ENCODE measurements at places on chromosomes 2 and 18.

GRCh38 chr2:46850742-46851141 is 64.9 kb downstream of the MCFD2 start:
- no peak for DNase-seq

DNA sequence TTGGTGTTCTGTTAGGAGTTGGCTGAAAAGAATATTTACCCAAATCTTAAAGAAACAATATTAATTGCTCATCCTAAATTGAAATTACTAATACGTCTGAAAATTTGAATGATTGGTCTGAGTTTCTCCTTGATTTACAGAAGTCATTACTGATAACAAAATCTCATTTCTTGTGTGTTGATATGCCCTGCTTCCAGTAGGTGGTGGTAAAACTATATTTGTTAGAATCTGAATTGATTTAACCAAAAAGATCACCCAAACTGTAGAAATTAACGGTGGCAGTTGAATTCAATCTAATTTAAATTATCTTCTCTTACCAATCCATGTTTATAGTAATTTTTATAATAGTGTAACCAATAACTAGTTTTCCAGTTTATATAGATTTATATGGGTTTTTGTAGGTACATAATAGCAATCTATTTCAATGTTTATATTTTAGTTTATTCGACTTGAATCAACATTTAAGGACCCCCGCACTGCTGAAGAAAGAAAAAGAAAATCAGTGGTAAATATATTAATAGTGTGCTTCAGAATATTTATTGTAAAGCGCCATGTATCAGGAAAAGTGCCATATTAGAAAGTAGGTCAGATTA is 38.3 kb downstream of the PAPOLG start:
- no peak for DNase-seq

- no peak for DNase-seq
Observed at GRCh38 chr2:191369034-191369433, 123.8 kb downstream of the MYO1B start.

DNA sequence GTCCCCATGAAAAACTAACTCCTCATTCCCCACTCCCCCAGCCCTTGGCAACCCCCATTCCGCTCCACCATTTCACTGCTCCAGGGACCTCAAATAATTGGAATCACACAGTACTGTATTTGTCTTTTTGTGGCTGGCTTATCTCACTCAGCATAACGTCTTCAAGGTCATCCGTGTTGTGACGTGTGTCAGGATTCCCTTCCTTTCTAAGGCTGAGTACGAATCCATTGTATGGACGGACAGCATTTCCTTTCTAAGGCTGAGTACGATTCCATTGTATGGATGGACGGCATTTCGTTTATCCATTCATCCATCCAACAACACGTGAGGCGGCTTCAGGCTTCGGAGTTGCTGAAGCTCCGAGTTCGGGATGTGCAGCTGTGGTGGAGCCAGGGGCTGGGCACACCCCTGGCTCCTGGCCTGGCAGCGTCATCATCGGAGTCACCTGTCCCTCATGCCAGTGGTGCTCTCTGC is 1.2 kb upstream of the ASB1 start:
- DNase-seq: no peak

DNA sequence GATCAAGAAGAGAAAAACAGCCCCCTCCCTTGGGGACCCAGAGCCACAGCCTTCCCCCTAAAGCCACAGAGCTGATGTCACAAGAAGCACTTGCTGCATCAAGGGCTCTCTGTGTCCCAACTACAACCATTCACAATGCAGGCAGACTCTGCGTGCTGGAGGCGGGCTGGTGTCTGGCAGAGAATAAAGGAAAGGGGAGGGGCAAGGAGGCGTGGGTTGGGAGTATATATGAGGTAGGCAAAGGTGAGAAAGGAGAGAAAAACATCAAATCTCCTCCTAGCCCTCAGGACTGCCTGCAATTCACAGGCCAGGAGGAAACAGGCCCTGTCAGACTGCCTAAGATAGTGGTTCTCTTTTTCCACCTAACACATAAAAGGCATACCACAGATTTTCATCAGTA is 48.8 kb upstream of the IHH start:
- no peak for DNase-seq

DNA sequence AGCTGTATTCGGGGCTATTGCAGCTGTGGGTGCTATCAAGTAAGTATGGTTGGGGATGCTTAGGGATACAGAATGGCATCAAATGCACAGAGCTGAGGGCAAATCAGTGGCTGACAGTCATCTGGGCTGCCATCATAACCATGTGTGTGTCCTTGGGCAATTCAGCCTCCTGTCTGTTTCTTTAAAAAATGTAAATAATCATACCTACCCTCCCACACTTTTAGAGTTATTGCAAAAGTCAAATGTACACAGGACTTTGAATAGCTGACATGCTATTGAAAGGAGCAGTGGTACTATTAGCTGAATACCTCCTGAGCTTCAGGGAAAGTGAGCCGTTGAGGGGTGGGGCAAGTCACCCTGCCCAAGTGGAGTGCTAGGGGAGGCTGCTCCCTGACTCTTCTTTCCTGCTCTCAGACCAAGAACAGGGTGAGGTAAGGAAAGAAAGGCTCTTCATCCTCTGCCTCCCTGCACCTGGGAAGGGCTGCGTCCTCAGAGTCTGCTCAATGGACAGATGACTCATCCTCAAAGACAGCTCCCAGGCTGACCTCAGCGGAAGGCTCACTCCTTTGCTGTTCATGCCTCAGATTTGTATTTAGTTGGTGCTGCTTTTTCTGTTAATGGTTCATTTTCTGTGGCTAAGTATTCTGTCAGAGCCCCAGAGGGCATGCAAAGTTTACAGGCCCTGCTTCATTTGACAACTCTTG is 54.9 kb upstream of the BZW1 start:
- DNase-seq: no peak

GRCh38 chr2:76169276-76170008 is 458.7 kb upstream of the GCFC2 start:
- no peak for DNase-seq

DNA sequence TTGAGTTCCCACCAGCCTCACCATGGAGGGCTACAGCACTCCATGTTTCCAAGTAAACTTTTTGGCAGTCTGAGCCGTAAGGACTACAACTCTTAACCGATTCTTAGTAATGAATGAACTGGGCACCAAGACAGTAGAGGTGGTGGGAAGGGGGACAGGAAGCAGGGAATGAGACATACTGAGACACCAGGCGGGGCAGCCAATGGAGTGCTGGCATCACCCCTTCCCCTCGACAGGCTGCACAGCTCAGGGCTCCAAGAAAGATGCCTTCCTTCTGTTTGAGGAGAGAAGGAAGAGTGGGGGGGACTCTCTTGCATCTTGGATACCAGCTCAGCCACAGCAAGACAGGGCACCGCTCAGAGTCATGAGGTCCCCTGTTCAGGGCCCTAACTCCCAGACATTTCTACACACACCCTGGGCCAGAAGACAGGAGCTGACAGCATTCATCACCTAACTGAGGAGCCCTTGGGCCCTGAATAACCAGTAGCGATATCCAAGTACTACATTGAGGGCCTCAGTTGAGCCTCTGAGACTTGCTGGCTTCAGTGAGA is 45.2 kb downstream of the USP34 start:
- DNase-seq: no peak

- DNase-seq: no peak
Observed at GRCh38 chr2:213021971-213022899, 129.2 kb downstream of the IKZF2 start.

DNA sequence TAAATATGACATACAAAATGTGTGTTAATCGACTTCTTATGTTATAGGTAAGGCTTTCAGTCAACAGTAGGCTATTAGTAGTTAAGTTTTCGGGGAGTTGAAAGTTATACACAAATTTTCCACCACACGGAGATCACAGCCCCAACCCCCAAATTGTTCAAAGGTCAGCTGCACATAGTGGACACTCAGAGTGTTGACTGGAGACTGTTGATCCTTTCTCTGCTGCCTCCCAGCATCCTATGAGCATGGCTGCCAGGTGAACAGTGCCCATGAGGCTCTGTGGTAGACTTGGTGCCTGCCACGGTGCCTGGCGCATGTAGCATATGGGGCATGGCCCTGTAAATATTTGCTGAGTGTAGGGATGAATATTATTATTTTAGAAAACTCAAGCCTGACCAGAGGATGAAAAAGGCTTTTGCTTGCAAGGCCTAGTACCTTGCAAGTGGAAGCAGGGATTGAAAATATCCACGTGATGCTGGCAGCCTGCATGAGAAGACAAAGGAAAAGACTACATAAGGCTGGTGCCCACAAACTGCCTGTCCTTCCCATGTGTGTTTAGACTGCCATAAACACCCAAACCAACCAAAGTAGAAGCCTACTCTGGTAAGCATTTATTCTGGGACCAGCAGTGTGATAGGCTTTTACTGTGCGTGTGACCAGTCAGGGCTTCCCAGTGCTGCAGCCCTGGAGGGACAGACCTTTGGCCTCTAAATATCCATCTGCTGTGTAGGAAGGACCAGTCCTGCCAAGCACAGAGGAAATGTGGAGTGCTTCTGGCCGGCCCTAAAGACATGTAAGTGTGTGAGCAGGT is 226.1 kb downstream of the LDLRAD4 start:
- DNase-seq: no peak

DNA sequence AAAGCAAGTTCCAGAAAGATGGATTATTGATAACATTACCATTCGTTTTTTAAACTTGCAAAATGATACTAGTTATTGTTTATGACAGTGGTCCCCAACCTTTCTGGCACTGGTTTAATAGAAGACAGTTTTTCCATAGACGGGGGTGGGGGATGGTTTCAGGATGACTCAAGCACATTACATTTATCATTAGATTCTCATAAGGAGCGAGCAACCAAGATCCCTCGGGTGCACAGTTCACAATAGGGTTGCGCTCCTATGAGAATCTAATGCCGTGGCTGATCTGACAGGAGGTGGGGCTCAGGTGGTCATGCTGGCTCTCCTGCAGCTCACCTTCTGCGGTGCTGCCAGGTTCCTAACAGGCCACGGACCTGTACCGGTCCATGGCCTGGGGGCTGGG is 86.2 kb downstream of the BCL2 start:
- DNase-seq: no peak

GRCh38 chr18:76875390-76876325 is 53.3 kb downstream of the ZNF236 start:
- DNase-seq: no peak

- DNase-seq: no peak
Observed at GRCh38 chr2:55112229-55113031, 62.2 kb upstream of the RTN4 start.

DNA sequence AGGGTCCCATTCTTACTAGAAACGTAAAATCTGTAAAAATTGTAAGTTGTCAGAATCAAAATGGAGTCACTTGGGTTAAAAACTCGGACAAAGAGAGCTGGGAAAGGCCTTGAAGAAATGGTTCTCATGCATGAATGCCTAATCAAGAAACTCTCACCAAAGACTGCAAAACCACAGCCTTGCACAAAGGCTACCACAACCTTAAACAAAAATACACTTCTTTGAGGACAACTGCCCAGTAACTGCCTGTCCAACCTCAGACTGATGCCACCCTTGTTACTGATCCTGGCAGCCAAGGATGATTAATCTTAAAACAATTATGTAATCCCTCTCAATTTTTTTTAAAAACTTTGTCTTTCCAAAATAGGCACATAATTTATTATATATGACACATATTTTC is 299.3 kb downstream of the CCDC85A start:
- DNase-seq: no peak

DNA sequence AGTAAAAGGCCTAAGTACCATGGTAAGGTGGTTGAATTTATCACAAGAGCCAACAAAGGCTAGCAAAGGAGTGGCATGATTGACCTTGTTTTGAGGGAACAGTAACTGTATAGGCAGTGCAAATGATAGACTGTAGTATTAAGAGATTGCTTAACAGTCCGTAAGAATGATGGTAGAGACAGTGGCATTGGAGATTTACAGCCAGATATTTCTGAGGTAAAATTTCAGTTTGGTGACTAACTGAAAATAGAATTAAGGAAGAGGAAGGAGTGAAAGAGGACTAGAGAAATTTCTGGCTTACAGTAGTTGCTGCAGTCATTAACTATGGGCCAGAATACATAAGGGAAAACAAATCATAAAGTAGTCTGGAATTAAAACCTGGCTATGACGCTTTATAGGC is 4.4 kb upstream of the BAZ2B start:
- DNase-seq: no peak

DNA sequence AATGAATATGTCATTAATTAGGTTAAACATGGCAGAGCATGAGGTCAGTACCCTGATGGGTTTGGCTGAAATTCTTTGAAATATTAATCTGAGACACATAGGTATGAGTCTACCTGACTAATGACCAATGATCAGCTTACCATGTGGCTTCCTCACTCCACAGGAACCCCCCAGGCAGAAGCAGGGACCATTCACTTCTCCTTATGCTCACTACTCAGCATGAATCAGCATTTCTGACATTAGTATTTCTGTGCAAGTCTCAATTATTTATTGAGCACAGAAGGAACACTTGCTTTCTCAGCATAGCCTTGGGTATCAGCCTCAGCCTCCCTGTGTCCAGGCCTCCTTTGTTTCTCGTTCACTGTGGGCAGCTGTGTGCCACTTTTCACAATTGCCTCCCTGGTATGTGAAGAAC is 9.3 kb upstream of the KCNE4 start:
- DNase-seq: no peak

DNA sequence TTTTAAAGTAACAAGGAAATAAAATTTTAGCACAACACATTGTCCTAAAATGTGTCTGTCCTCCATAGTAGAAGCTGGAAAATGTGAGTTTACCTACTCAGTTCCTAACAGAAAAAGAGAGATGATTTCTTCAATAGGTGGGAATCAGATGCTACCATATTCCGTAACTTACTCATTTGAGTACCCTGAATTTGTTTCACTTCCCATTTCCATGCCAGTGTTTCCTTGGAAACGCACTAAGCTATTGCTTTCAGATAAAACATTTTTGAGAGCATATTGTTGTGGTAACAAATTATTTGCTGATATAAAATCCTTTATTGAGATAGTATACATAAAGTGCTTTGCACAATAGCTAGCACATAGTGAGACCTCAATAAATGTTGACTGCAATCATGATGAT is 137.5 kb upstream of the BARD1 start:
- no peak for DNase-seq

DNA sequence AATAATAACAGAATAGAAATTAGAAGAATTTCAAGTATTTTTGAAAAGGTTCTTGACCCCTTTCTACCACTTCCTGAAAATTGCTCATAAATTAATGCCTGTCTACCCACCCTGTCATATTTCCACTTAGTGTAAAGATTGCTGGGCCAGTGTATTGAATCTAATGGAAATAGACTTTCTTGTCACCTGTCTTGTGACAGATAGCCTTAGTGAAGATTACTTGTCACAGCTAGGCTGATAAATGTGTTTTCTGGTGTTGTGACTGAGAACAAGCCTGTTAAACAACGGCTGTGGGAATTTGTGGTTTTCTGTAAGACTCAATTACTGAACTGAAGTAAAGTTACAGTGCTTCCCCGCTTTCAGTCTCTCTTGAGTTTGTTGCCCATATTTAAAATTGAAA is 37.0 kb downstream of the PIK3C3 start:
- DNase-seq: no peak

DNA sequence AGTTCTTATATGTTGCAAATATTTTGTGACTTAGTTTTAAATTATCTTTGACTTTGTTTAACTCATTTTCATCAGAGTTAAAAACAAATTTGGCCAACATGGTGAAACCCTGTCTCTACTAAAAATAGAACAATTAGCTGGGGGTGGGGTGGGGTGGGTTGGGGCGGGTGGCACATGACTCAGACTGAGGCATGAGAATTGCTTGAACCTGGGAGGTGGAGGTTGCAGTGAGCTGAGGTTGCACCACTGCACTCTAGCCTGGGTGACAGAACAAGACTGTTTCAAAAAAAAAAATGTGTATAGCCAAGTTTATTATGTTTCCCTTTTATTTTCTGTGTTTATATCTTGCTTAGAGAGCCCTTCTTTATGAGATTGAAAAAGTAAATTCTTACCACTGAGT is 14.2 kb upstream of the LIPG start:
- DNase-seq: no peak

Data from C1 segment of cervical spinal cord (tissue), 14 donors.